ENCODE measurements at places on chromosomes 7 and 10.
A peak's percentile ranks its signal among the peaks of the same experiment; 100 is the strongest.

DNA sequence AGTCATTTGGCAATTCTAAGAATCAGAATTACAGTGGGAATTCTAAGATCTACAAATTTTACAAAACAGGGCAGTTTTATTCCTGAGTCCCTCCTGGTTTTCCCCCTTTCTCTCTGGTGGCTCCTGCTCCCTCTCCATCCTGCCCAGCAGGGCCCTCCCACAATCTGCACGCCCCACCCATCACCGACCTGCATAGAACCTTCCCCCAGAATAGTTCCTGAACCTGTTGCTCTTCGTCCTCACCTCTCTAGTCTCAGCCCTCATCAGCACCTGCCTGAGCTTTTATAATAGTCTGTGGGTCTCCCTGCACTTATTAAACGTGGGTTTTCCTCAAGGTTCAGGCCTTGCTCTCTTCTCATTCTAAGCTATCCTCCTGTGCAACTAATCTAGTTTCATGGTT, 49.1 kb upstream of the MNX1 start:
- DNase-seq, result no peak

DNA sequence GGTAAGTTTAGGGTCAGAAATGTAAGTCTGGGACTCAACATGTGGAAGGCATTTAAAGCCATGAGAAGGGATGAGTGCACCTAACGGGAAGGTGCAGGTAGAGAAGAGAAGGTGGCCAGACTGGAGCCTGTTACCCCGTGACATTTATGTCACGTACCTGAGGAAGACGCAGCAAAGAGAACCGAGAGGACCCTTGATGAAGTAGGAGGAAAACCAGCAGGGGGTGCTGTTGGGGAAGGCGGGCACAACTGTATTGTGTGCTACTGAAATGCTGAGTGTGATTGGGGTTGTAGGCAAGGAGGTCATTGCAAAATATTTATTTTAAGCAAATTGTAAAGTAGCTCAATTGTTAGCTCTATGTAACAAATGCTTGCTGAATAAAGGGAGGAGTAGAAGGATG, 338.2 kb upstream of the PRKCQ start:
- DNase-seq, result peak; percentile 61

DNA sequence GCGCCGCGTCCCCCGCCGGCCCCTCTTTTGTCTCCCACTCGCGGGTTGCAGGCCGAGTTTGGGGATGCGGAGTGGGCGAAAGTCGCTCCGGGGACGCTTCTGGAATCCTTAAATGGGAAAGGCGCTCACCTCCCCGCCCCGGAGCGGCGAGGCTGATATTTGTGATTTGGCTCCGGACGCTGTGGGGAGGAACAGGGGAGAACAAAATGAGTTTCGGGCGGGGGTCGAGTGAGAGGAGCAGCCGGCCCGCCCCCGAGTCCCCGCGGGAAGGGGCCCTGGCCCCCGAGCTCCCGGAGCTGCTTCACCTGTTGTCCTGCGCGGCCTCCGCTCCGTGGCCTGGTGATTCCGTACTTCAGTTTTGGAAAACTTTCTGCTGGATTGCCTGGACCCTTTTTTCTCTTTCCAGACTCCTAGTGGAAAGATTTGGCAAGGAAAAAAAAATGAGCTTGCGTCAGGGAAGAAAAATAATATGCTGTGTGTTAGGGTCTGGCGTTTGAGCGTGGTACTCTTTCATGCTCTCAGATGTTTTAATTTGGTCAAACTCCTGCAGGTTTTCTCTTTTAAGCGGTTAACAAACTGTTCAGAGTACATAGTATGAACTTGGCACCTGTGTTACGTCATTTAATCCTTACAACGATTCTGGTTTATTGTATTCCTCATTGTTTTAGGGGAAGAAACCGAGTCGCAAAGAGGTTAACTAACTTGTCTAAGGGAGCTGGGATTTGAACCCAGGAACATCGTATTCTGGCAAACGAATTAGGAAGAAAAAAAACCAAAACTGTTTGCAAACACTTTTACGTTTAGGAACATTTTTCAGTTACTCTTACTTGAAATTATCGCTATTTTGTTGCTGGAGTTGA, 924 bp downstream of the BMPR1A start:
- peak; percentile 36 for DNase-seq

- DNase-seq, result no peak
These were observed 240.3 kb downstream of the BMPER start for GRCh38 chr7:34145603-34146002.

GRCh38 chr10:34420273-34420672, 394.8 kb downstream of the PARD3 start:
- no peak for DNase-seq

DNA sequence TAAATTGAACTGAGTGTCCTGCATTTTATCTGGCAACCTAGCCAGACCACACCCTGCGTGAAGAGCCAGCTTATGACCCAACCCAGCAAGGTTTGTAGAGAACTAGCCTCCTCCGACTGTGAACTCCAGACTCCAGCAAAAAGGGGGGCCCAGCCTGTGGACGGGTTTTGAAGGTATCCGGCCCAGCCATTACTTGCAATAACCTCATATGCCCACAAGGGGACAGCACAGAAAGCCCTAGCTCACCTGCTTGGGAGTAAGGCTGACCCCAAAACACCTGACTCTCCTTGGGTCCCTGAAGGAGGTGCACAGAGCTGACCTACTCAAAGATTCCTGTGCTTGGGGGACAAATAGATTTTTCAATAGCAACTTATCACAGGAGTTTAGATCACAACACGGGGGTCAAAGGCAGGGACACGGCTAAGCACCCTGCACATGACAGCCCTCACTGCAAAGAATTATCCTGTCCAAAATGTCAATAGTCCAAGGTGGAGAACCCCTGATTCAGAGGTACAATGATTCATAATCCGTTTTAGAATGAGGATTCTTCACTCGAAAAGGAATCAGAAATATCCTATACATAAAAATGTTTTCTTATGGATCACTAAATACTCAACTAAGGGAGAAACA, 4.6 kb downstream of the TRPV6 start:
- peak; percentile 44 for DNase-seq

Data from activated T-cell treated with anti-CD3 and anti-CD28 coated beads, Interleukin-2, amount 50 U/mL, for 1 hour (primary cell).